Glutamatergic neuron (in vitro differentiated cells): ENCODE measurements at places on chromosomes 5 and 9. TPM values are rescaled to one million over a fixed set of nuclear protein-coding genes. Genes with fewer than 3 reads are reported as not detected.

DNA sequence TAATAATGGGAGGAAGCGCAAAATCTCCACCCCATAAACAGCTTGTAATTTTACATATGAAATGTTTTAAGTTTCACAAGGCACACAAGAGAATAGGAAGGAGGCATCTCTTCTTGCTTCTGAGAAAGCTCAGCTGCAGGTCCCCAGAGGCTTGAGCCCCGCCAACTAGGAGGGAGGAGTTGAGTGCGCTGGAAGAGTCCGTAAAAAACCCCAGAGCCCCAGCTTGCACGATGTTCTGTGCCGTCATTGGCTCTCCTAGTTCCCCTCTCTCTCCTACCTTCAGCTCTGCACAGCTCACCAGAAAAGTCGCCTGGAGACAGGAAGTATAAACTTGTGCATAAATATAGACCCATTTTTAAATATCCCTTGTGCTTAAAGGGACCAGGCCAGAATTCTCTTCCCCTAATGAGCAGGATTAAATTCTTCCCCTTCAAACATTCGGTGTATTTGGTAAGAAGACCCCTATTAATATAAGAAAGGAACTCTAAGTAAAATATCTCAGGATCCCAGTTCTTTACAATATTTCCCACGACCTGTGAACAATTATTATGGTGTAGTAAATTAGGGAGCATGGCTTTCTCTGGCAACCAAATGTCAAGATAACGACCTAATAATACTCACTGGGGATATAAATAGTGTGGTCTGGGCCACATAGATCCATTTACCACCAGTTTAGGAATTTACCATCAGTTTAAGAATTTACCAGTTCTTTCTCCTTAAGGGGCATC lies 13.7 kb downstream of the GLRX start:
- peak; percentile 52 for DNase-seq

- no peak for DNase-seq
Measured at GRCh38 chr5:31098811-31099210, 94.7 kb upstream of the CDH6 start.

GRCh38 chr5:947626-948471 lies 55.2 kb downstream of the TRIP13 start:
- DNase-seq = no peak

DNA sequence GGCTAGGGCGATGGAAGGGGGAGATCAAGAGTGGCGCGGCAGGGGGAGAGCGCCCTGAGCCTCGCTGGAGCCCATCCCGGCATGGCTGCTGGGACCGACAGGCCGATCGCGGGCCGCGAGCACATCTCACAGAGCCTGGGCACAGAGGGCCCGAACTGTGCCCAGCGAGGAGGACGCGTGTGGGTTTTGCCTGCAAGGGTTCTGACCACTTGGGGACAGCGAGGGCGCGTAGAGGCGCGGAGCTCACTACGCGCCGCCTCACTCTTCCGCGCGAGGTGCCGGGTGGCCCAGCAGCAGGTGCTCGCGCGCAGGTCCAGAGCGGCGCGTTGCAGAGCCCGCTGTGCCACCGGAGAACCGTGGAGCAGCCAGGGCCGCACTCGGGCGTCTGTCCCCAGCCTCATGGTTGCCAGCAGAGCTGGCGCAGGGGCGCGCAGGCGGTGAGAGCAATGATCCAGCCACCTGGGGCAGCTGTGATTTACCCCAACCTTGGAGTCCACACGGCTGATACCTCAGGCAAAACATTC lies 16.3 kb upstream of the PITX1 start:
- DNase-seq = no peak

DNA sequence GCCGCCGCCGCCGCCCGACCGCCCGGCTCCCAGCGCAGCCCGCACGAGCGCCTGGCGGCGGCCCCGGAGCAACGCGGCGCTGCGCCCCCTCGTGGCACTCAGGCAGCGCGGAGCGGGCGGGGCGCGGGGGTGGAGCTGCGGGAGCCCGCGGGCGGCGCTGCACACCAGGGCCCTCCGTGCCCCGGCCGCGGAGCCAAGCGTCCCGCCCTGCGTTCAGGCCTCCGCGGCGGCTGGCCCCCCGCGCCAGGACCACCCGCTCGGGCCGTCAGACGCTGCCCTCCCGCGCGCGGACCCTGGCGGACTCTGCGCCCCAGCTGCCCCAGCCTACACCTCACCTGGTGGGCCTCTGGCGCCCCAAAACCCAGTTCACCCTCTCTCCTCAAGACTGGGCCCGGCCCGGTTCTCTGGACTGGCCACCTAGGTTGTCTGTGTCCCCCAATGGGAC lies at the start of gene RASGEF1C:
RASGEF1C (minus strand) TSS at position 75 of the 445 bp plus-strand sequence. CDS start 71,159 bp downstream, outside the sequence.
- peak; percentile 88 for DNase-seq

DNA sequence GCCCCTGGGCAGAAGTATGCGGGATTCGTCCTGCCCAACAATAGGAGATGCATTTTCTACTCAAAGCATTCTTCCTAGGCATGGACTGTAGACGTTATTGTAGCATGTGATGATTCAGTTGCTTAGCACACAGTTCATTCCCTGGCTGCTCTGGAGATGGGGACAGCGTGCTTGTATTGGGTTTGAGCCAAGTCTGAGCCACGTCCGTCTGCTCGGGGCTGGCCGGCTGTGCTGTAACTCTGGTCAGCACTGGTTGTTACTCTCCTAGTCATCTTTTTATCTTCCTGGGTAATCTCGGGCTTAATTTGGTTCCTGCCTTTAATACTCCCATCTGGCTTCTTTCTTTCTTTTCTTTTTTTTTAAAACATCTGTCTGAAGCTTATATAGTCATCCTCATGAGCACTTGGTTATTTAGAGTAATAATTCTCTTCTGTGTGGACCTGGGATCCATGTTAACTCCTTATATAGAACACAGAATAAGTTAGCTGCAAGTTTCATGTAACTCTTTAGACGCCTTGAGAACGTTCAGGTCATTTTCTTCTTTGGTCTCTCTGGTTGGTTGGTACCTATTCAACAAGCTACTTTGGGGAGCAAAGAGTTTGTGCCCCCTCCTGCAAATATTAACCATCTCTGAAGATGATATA lies 118.8 kb upstream of the RPS23 start:
- DNase-seq = no peak

GRCh38 chr9:19030899-19031298 lies 2.1 kb downstream of the SAXO1 start:
- no peak for DNase-seq

GRCh38 chr9:33153666-33154065 lies 13.5 kb downstream of the B4GALT1 start:
- no peak for DNase-seq

- no peak for DNase-seq
Measured at GRCh38 chr9:37639109-37639762, 11.5 kb upstream of the FRMPD1 start.

Gene CDX1
- not detected for total RNA-seq

Gene ANKRD34B
- not detected for total RNA-seq

Gene ADAMTS12
- total RNA-seq = 0.54 TPM

Gene PITX1
- 0.76 TPM for total RNA-seq

Gene TMEM171
- 1.1 TPM for total RNA-seq

Gene PTGES
- total RNA-seq = 1.0 TPM

Gene CEP120
- 8.2 TPM for total RNA-seq

Gene TEX48
- not detected for total RNA-seq
